A549 (cell line): ENCODE measurements at places on chromosomes 2 and 18. TPM values are rescaled to one million over a fixed set of nuclear protein-coding genes. Genes with fewer than 3 reads are reported as not detected.

- DNase-seq = no peak
Measured at GRCh38 chr2:109353806-109354745, 225.1 kb downstream of the SH3RF3 start.

The CFC1 gene
- not detected in 3 replicates for polyA plus RNA-seq

GRCh38 chr2:189527041-189527750 lies 53.4 kb downstream of the SLC40A1 start:
- no peak for DNase-seq

The ECEL1 gene
- polyA plus RNA-seq = 0.10 to 0.13 TPM (median 0.12 TPM) in 3 replicates

DNA sequence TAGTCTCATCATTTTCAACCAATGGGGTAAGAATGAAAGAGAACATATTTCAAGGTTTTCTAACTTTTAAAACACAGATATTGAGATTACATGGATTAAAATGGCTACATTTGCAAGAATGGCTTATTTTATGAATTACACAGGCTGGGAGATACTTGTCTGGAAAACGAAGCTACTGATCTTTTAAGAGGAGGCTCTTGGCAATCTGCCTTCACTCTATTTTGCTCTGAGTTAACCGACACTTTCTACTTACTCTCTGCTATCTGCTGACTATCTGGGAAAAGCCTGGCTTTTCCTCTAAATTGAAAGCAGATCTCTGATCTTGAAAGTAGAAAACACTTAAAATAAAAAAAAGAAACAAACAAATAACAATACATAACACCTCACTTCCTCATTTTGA lies 325.4 kb upstream of the LINC00305 start:
- DNase-seq = no peak

DNA sequence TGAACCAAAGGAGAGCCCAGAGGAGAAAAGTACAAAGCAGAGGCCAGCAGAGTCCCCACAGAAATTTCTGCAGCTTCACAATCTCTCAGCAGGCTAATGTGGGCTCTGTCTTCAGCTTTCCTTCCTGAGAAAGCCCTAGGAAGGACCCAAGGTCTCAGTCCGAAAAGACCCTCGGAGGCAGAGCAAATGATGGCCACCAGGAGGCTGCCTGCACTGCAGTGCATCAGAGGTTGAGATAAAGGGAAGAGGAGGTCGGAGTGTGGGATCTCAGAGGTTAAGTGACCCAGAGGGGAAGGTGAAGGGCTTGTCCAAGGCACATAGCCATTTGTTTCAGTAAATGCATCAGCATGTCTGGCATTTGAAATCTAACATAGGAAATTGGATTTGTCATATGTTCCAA lies 299.1 kb upstream of the SLC14A2 start:
- no peak for DNase-seq

DNA sequence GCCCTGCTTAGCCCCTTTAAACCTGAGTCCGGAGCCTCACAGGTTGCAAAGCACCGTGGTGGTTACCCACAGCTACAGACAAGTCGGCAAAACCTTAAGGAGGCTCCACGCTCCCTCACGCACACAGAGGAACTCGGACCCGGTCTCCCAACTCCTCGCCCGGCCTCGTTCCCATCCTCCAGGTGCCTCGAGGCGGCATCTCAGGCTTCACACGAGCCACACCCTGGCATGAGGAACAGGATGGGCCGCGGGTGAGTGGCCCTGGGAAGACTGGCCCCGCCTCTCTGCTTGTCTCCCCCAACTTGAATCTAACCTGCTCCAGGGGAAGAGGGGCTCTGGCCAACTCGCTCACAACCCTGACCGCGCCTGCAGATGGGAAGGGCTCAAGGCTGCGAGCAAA lies 97.4 kb downstream of the EIPR1 start:
- no peak for DNase-seq

The LRATD1 gene
- polyA plus RNA-seq = not detected in 3 replicates

The CYP1B1 gene
- 4.4 to 5.5 TPM (median 5.3 TPM) in 3 replicates for polyA plus RNA-seq

- no peak for DNase-seq
Measured at GRCh38 chr2:29423061-29423666, 307.9 kb downstream of the CLIP4 start.

- no peak for DNase-seq
Measured at GRCh38 chr2:131143803-131144202, 38.7 kb downstream of the PLEKHB2 start.

DNA sequence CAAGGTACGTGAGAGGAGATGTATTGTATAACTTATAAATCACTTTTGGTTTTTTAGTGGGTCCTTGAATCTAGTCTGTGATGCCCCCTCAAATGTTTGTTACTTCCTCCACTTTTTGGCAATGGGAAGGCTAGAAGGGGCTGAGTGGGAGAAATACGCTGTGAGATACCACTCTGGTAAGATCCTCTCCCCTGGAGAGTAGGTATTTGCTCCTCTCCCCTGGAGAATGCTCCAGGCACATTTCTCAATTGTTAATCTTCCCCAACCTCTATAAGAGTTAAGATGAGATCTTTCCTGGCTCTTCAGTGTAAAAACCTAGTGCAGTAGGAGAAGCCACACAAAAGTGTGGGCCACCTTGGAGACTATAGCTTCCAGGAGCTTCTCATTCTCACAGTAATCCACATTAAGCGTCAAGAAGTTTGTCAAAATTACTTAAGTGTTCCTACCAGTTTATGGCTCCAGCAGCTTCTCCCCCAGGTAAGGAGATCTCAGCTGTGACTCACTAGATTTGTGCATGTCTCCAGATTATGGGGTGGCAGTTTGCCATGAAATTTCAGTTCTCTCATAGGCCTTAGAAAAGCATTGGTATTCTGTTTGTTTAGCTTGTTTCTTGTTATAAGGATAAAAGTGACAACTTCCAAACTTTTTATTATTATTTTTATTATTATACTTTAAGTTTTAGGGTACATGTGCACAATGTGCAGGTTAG lies 182.6 kb downstream of the FSIP2 start:
- no peak for DNase-seq

The TTC31 gene
- polyA plus RNA-seq = 25.4 to 26.2 TPM (median 25.7 TPM) in 3 replicates

DNA sequence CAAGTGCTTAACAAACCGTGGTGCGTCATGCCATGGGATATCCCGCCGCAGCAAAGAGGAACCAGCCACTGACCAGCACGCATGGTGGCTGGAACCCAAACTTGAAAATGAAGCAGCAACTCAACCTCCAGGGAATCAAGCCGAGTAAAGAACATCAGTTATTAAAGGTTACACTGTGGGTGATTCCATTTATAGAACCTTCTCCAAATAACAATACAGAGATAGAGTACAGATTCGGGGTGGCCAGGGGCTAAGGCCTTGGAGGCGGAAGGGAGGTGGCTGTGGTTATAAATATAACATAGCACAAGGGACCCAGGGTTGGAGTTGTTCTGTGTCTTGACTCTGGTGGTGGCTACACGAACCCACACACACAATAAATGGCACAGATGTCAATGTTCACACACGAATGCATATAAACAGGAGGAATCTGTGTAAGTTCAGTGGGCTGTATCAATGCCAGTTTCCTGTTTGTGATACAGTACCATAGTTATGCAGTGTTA lies 123.1 kb downstream of the EIPR1 start:
- no peak for DNase-seq

GRCh38 chr2:37698931-37699481 lies 27.6 kb upstream of the CDC42EP3 start:
- no peak for DNase-seq

DNA sequence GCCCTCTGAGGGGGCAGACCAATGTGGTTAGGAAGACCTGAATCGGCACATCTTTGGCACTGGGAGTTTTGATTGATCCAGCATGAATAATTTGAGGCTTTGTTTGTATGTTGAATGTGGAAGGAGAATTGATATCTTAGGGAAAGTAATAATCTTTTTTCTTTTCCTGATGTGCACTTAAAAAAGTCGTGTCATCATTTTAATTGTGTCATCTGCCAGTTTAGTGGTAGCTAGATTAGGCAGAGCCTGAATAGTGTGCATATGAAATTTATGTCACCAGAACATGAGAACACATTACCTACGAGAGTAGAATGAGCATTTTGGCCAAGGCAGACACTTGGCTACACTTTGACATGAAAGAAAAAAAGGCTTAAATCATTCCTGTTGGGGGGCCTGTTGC lies 79.5 kb downstream of the KIF5C start:
- no peak for DNase-seq

DNA sequence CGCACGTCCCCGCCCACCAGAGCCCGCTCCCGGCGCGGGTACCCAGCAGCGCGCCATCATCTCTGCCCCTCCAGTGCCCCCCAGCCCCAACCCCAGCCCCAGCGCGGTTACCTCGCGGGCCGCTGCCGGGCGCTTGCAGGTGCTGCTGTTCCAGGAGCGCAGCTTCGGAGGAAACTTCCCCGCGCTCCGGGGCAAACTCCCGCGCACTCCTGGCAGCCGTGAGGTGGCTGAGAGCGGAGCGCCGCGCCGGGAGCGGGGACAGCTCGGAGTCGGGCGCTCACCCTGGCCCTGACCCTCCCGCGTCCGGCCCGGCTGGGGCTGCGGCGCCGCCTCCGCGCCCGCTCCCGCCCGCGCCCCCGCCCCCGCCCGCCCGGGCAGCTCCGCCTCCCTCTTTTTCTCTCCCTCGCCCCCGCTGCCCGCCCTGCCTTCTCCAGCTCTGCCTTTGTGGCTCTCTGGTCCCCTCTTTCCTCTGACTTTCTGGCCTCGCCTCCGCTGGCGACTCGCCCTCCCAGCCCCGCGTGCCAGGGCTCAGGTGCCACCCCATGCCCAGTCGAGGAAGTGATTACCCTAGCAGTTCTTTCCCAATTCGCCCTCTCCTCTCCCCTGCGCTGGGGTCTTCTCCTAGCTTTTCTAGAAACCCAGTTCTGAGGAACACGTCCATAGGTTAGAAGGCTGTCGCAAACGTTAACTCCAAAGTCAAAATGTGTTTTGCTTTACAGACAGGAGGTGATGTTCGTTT lies at the start of gene CHST9:
Gene CHST9, minus strand, starts transcription at position 284 of the 739 bp plus-strand sequence. CDS start 42,499 bp downstream, outside the sequence.
- no peak for DNase-seq

The UPP2 gene
- not detected in 3 replicates for polyA plus RNA-seq

- DNase-seq = no peak
Measured at GRCh38 chr2:8722986-8723385, 41.1 kb downstream of the ID2 start.
